ENCODE measurements at places on chromosomes 5 and 9. TPM values are rescaled to one million over a fixed set of nuclear protein-coding genes. Genes with fewer than 3 reads are reported as not detected.

The IFNA21 gene
- total RNA-seq: not detected

The PCDHGC5 gene
- 1.3 TPM for total RNA-seq

DNA sequence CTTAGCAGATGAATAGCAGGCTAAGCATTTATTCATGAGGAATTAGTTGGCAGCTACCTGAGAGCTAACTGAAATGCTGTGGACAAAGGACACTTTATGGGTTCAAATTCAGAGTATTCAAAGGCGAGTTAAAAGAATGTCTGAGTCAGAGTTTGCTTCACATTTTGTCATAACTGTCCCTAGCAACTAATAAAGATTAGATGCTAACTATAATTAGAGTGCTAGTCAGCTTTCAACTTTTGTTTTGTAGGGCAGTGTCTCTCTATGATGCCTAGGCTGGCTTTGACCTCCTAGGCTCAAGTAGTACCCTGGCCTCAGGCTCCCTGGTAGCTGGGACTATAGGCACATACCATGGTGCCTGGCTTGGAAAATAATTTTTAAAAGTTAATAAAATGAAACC lies 4.6 kb downstream of the SMC5 start:
- DNase-seq: no peak

DNA sequence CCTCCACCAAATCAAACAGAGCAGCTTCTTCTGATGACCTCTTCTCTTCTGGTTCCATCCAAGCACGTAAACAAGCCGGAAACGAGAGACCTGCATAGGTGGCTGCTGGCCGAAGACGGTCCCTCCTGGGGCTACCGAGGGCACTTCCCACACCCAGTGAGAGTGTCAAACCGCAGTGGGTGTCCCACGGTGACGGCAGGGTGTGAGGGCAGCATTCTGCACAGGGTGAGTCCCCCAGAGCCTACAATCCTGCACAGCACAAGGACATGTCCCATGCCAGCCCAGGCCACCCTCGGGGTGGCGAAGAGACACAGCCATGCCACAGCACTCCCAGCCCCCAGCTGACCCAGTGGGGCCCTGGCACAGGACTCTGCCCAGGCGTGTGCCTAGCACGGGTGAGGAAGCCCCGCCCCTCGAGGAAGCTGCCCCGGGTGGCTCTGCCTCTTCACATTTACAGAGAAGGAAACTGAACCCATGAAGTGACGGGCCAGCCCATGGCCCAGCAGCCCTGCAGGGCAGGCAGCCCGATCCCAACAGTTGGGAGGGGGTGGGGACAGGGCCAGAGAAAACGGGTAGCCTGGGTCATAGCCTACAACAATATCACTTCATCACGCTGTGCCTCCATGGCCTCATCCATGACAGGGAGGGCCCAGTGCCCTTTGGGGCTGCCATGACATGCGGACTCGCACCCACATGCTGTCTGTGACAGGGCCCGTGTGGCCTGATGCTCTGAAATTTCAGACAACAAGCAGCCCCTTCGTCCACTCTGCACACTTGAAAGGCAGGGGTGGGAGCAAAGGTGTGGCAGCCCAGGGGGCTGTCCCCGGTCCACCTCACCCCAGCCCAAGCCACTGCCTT lies 43.2 kb downstream of the SEMA4D start:
- DNase-seq: no peak

The C5orf58 gene
- not detected for total RNA-seq

The CDHR2 gene
- total RNA-seq: not detected

- no peak for DNase-seq
Observed at GRCh38 chr5:91277093-91277626, 106.0 kb downstream of the ARRDC3 start.

DNA sequence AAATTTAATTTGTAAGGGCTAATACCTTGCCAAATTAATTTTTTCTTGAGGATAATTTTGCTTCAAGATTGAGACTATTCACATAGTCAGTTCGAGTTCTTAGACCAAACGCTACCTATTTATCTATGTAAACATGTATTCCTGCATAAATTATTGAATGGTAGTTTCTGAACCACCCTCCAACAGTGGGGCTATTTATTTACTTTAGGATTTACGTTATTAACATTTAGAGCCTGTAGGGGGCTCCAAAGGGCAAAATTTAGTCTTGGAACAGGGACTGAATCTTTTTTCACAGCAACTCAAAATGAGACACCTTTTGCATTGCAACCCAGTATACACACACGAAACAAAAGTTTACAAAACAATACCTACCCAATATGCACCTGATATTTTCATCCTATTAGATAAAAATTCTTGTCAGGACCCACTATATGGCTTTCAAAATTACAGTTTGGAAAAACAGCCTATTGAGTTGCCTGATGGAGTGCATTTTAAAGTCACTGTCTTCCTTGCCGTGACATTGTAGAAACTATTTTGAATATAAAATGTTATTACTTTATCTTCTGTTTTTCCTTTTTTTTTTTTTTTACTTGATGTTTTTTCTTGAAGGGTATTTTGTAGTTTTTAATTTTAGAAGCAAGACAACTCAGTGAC lies 47.1 kb upstream of the POU4F3 start:
- peak; percentile 76 for DNase-seq

- peak; percentile 12 for DNase-seq
Observed at GRCh38 chr5:168908207-168908606, 329.0 kb upstream of the PANK3 start.

GRCh38 chr5:136399527-136399926 lies 34.2 kb upstream of the TRPC7 start:
- DNase-seq: no peak

- DNase-seq: no peak
Observed at GRCh38 chr9:2159521-2160454, 144.6 kb downstream of the SMARCA2 start.

The IQGAP2 gene
- 11.4 TPM for total RNA-seq

The PCDH12 gene
- 0.25 TPM for total RNA-seq

DNA sequence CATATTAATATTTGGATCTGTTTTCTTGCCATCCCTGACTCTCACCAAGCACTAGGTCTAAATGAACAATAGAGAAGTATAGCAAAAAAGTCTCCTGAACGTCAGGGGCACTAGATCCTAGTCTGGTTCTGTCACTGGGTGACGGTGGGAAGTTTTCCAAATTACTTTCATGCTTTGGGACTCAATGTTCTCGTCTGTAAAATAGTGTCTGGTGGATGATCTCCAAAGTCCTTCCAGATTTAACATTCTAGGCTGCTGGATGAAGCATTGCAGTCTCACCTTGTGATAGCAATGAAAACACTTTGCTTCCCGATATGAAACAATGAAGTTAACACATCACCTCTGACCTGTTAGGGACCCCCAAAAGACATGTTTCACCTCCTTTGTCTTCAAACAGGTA lies 199.3 kb downstream of the SEC61B start:
- DNase-seq: no peak

The SLC25A48 gene
- not detected for total RNA-seq

DNA sequence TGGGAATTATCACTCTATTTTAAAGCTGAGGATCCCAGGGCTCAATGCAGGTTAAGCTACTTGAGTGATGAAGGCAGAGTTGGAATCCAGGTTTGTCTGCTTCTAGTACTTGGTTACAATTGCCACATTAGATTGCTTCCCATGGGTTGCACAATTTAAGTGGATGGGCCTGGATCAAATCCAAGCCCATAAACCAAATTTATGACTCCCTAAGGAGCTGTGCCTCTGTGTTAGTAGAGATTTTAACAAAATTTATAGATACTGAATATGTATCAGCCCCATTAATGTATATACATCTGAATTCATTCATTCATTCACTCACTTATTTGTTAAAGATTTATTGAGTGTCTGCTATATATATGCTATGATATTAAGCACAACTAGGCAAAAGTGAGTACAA lies 332.3 kb upstream of the KLF9 start:
- DNase-seq: no peak

- DNase-seq: no peak
Observed at GRCh38 chr5:173622183-173623047, 6.0 kb upstream of the BOD1 start.

The SLC6A18 gene
- not detected for total RNA-seq

DNA sequence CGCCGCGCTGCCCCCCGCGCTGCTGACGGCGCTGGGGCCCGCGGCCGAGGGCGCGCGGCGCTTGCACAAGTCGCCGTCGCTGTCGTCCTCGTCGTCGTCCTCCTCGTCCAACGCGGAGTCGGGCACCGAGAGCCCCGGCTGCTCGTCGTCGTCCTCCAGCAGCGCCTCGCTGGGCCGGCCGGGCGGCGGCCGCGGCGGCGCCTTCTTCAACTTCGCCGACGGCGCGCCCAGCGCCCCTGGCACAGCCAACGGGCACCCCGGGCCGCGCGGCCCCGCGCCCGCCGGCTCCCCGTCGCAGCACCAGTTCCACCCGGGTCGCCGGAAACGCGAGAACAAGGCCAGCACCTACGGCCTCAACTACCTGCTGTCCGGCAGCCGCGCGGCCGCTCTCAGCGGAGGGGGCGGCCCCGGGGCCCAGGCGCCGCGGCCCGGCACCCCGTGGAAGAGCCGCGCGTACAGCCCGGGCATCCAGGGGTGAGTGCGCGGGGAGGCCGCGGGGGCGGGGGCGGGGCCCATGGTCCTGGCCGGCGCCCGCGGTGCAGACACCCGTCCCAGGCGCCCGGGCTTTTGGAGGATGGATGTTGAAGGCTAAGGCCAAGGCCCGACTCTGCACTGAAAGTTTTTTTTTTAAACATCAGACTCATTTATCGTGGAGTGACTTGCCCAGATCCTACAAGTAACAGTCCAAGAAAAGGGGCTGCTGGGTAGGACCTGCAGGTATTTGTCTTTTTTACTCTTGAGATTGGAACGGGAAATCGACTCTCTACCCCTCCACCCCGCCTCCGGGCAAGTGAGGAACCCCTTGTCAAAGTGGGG lies 1.2 kb downstream of the TENT4A start:
- DNase-seq: no peak

DNA sequence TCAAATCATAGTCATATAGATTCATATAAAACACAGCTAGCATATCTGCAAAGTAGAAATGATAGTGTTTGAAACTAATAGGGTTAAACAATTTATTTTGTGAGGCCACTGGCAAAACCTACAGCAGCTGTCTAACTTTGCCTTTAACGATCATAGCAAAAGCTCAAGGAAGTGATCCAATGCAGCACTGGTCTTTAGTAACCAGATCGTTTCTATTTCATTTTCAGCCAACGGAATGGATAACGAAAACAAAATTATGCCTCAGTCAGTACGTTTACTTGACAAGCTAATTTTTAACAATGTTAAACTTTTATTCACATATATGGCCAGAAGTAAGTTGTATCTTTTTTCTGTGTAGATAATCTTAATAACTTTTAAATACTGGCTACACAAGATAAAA lies 17.7 kb downstream of the MLLT3 start:
- peak; percentile 13 for DNase-seq

Measured in SJCRH30 (cell line).